ENCODE measurements at places on chromosomes 12 and 14. TPM values are rescaled to one million over a fixed set of nuclear protein-coding genes. Genes with fewer than 3 reads are reported as not detected.

DNA sequence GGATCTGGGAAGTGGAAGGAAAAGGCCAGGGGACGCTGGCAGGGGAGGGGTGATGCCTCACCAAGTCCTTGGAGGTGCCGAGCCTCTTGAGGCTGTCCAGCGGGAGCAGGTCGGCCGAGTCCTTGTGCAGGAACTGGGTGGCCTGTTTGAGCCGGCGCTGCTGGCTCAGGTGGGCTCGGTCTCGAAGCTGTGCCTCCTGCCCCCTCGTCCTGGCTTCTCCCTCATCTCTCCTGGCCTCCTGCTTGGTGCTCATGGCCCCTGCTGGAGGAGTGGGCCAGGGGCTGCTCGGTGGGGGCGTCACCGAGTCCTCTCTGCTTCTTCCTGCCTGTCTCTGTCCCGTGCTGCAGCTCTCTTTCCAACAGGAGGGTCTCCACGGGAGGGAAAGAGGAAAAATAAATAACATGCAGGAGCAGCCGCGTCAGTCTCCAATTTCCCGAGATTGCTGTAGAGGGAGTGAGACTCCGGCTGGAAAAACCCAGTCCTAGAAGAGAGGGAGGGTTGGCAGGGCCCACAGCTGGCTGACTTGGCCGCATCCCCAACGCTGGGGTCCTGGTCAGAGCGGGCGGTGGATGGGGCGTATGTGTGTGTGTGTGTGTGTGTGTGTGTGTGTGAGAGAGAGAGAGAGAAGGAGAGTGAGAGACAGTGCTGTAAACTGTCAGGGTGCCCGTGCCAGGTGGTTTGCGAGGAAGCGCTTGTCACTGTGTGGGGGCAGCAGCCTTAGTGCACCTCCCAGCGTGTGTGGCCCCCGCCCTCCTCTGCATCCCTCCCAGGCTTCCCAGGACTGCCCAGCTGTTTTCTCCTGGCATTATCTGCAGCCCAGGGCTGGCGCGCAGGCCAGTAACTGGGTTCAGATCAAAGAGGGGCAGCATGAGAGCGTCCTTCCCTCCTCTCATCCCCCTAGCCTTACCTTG, at the start of gene NRIP2:
Gene NRIP2 (minus strand): TSS at position 455 of the 911 bp plus-strand sequence. CDS start 52 bp downstream, at position 403.
- no peaks in the 10 kb centered on the region for H3K4me1 ChIP-seq
- no peak within 1 kb of the TSS for H3K27ac ChIP-seq
- H3K36me3 ChIP-seq: no peaks in the 10 kb centered on the region

DNA sequence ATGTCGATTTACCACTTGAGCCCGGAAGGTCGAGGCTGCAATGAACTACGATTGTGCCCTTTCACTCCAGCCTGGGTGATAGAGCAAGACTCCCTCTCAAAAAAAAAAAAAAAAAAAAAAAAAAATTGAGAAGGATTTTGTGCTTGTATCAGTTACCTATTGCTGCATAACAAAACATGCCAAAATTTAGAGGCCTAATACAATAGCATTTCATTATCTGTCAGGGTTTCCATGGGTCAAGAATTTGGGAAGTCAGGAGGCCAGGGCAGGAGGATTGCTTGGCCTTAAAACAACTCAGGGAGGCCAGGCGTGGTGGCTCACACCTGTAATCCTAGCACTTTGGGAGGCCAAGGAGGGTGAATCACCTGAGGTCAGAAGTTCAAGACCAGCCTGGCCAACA, 4.6 kb upstream of the SLC8B1 start:
- H3K36me3 ChIP-seq: no peaks in the 10 kb centered on the region
- H3K27me3 ChIP-seq: no peaks in the 10 kb centered on the region
- DNase-seq: no peak
- no peak overlapping the region for H3K27ac ChIP-seq

GRCh38 chr12:89245090-89245489, 107.2 kb downstream of the DUSP6 start:
- no peaks in the 10 kb centered on the region for H3K4me1 ChIP-seq
- no peaks in the 10 kb centered on the region for H3K27me3 ChIP-seq
- H3K36me3 ChIP-seq: no peaks in the 10 kb centered on the region
- DNase-seq: no peak
- H3K4me3 ChIP-seq: no peak overlapping the region

DNA sequence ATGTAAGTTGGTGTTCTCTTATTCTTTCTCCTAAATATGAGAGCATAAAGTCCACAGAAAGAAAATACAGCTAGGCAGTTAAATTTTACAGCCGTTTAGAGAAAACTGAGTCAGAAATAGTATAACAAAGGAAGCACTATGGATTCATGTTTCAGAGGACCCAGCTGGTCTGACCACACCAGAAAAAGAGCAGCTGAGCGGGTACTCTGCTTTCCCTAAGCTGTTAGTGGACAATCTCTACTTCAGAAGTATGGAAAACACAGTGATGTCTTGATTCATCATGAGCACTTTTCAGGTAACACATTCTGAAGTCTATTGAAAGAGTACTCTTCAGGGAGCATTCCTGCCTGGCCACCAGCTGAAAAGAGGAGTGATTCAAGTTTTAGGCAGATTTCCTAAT, 12.4 kb downstream of the PPM1H start:
- DNase-seq: no peak
- H3K27me3 ChIP-seq: no peaks in the 10 kb centered on the region
- H3K4me1 ChIP-seq: peaks cover 17% of the 10 kb centered on the region

- H3K27ac ChIP-seq: peak overlapping the region; percentile 30
- H3K27me3 ChIP-seq: no peaks in the 10 kb centered on the region
- peaks cover 17% of the 10 kb centered on the region for H3K4me1 ChIP-seq
- H3K36me3 ChIP-seq: no peaks in the 10 kb centered on the region
Measured at GRCh38 chr12:100128512-100128908, 14.2 kb downstream of the BLTP3B start.

- H3K27ac ChIP-seq: no peak overlapping the region
- H3K36me3 ChIP-seq: no peaks in the 10 kb centered on the region
- H3K4me1 ChIP-seq: no peaks in the 10 kb centered on the region
Measured at GRCh38 chr12:90428465-90428864, 526.5 kb downstream of the CCER1 start.

DNA sequence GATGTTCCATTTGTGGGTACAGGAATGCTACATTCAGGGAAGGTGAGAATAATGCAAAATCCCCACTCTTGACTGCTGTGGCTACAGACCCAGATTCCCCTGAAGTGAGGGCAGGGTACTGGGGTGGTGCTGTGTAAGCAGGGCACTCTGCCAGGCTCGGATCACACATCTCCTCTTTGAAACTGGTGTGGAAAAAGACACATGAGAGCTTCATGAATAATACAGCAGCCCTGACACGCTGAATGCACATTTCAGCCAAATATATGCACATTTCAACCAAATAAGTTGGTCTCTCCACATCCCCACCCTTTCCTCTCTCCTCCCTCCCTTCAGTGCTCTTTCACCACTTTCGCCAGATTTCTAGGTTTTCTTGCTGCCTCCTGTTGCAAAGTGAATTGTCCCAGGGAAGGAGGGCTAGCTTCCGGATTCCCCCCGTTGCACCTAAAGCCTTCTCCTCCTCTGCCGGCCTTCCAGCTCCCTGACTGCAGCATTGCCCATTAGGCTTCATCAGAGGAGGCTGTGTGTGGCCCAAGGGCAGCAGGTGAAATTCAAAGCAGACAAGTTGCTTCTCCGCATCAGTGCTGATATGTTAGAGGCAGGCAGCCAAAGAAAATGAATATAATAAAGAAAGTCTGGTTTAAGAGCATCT, 118.2 kb upstream of the TMCC3 start:
- peaks cover 6% of the 10 kb centered on the region for H3K4me1 ChIP-seq
- H3K4me3 ChIP-seq: no peak overlapping the region
- H3K27me3 ChIP-seq: no peaks in the 10 kb centered on the region
- H3K36me3 ChIP-seq: no peaks in the 10 kb centered on the region
- DNase-seq: no peak

- no peaks in the 10 kb centered on the region for H3K27me3 ChIP-seq
- H3K27ac ChIP-seq: no peak overlapping the region
- H3K4me1 ChIP-seq: 0 out of 2 replicates have a peak, but pooled peaks cover 8% of the 10 kb centered on the region
- DNase-seq: no peak
- no peak overlapping the region for H3K4me3 ChIP-seq
Measured at GRCh38 chr12:39595928-39596327, 23.7 kb downstream of the ABCD2 start.

DNA sequence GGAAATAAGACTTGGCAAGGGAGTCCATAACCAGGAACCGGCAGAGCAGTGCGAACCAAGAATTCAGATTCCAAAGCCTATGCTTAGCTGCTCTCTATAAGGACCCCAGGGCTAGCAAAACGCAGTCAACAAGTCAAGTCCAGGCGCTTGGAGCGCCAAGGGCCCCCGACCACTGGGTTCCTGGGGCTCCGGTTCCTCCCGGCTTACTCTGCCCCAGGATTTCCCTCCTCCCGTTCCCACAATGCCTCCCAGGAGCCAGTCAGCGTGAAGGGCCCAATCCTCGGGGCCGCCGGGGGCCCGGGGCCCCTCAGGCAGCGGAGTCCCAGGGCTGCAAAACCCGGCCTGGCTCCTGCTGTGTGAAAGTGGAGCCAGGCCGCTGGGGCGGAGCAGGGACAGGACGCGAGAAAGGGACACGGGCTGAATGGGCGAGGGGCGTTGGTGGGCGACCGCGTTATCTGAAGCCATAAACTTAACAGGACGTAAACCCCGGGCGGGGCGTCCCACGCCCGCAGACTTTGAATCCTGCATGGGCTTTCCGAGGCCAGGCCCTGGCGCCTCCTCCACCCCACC, 1.5 kb downstream of the KRT8 start:
- H3K36me3 ChIP-seq: peaks cover 17% of the 10 kb centered on the region
- peak overlapping the region; percentile 99 for H3K4me3 ChIP-seq
- no peaks in the 10 kb centered on the region for H3K27me3 ChIP-seq
- peak; percentile 61 for DNase-seq
- peak overlapping the region; percentile 98 for H3K27ac ChIP-seq
- H3K4me1 ChIP-seq: peaks cover 72% of the 10 kb centered on the region

- no peaks in the 10 kb centered on the region for H3K27me3 ChIP-seq
- H3K4me1 ChIP-seq: peaks cover 7% of the 10 kb centered on the region
- no peak overlapping the region for H3K27ac ChIP-seq
- DNase-seq: no peak
Measured at GRCh38 chr14:92651758-92652406, 96.5 kb downstream of the LGMN start.

DNA sequence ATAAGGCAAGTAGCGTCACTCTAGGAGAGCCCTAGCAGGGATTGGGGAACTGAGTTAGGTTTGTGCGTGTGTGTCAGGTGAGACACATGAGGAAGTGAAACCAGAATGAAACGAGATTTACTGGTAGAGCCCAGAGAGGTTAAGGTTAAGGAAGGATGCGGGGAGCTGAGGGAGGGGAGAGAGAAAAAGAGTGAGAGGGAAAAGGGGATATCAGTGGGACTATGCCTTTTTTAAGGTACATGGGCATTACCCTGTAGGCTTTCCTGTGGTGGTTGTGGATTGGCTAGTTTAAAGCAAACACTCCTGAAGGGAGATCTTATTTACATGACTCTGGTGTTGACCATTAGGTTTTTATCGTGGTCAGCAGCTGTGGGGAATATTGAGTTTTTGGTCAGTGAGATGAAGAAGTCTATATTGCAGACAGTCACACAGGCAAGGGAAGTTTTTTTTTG, 13.9 kb downstream of the ZDHHC17 start:
- no peak overlapping the region for H3K27ac ChIP-seq
- H3K4me1 ChIP-seq: no peaks in the 10 kb centered on the region
- no peak overlapping the region for H3K4me3 ChIP-seq
- no peak for DNase-seq
- no peaks in the 10 kb centered on the region for H3K36me3 ChIP-seq
- H3K27me3 ChIP-seq: no peaks in the 10 kb centered on the region

GRCh38 chr12:50246873-50247612, 36.3 kb downstream of the LIMA1 start:
- H3K36me3 ChIP-seq: peaks cover 2% of the 10 kb centered on the region
- H3K4me1 ChIP-seq: peaks cover 63% of the 10 kb centered on the region
- no peaks in the 10 kb centered on the region for H3K27me3 ChIP-seq
- DNase-seq: no peak
- H3K27ac ChIP-seq: peak overlapping the region; percentile 65

DNA sequence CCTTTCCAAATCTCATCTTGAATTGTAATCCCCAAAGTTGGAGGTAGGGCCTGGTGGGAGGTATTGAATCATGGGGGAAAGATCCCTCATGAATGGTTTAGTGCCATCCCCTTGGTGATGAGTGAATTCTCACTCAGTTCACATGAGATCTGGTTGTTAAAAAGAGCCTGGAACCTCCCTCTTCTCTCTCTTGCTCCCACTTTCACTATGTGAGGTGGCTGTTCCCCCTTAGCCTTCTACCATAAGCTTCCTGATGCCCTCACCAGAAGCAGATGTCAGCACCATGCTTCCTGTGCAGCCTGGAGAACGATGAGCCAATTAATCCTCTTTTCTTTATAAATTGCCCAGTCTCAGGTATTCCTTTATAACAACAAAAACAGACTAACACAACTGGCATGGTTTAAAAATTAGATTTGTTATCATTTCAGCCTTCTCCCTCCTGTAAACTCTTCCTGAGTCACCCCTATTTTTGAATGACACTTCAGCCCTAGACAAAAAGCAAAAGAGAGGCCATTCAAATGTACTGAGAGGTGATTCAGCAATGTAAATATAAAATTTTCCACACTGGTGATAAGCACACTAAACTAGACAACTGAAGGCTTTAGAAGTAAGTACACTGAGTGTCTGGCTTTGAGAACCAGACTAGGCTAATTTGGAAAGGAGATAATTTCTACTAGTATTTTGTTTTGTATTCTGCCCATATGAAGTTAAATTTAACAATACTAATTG, 212.1 kb upstream of the ABCD2 start:
- H3K27ac ChIP-seq: no peak overlapping the region
- no peak for DNase-seq
- H3K4me1 ChIP-seq: peaks cover 14% of the 10 kb centered on the region

DNA sequence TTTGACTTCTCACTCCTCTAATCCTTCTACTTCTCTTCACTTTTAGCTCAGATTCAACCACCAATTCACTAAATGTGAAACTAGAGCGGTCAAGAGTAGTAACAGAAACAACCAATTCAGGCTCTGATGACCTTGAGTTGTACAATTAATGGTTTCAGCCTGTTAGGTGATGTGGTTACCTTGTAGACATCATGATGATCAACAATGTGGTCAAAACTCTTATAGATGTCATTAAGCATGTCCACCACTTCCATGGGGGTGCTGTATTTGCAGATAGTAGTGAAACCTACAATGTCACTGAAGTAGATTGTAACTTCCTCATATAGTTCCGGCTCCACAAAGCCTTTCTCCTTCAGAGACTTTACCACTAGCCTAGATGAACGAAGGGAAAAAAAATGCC, 54.1 kb upstream of the PLBD1 start:
- H3K4me1 ChIP-seq: peaks cover 23% of the 10 kb centered on the region
- H3K27ac ChIP-seq: no peak overlapping the region
- DNase-seq: no peak
- H3K27me3 ChIP-seq: no peaks in the 10 kb centered on the region
- no peak overlapping the region for H3K4me3 ChIP-seq

DNA sequence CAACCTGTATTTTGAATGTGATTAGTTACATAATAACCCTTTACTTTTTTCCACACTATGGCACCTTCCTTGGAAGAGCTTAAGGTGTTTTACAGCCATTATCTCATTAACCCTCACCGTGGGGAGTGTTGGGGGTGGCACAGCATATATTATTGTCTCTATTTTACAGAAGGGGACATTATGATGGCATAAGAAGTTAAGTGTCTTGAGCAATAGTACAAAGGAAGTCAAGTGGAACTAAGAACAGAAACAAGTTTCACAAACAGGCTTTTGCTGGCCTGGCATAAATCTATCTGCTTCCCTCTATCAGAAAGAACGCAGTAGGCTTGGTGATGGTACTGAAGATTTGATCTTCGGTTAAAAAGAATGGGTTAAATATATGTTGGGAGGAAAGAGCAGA, 169.7 kb upstream of the OTX2 start:
- no peak for DNase-seq
- H3K27ac ChIP-seq: no peak overlapping the region
- H3K27me3 ChIP-seq: no peaks in the 10 kb centered on the region
- no peak overlapping the region for H3K4me3 ChIP-seq

Gene RTL1
- not detected for total RNA-seq

Gene EXOC5
- 69.8 TPM for total RNA-seq

Gene ZDHHC17
- 31.1 TPM for total RNA-seq

Gene ASPG
- total RNA-seq: not detected

Gene RERGL
- not detected for total RNA-seq

Data from Caco-2 (cell line).